Activated CD4-positive, alpha-beta memory T cell treated with anti-CD3 and anti-CD28 coated beads for 36 hours (primary cell): ENCODE measurements at places on chromosomes 12 and 14.

DNA sequence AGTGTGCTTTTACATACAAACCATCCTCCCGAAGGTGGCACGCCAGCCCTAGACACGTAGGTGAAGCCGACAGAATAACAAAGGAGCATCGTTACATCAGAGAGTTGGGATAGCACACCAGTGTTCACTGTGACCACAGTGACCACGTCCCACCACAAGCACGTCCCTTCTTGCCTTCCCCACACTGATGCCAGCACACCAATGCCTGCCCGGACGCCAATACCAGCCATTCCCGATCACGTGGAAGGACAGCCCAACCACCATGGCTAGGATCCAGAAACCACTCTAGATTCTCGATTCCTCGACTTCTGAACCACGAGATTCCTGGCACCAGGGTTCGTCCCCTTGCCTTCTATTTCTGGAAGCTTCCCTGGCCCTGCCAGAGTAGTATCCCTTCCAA lies 48.0 kb upstream of the GPR68 start:
- DNase-seq: no peak

DNA sequence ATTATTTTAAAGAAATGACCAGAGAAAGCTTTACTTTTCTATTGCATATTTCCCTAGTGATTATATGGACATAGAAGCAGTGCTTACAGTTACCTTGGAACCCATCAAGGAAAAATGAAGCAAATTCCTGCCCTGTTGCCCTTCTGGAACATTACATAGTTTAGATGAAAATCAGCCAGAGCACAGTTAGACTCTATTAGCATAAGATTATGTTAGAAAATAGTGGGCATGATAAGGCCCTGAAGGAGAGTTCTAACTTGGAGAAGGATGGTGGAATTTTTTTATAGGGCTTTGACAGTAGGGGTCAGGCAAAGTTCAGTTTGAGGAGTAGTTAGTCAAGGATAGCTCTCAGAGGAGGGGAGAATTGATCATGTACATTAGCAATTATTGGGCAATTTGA lies 74.3 kb downstream of the FUT8 start:
- no peak for DNase-seq

DNA sequence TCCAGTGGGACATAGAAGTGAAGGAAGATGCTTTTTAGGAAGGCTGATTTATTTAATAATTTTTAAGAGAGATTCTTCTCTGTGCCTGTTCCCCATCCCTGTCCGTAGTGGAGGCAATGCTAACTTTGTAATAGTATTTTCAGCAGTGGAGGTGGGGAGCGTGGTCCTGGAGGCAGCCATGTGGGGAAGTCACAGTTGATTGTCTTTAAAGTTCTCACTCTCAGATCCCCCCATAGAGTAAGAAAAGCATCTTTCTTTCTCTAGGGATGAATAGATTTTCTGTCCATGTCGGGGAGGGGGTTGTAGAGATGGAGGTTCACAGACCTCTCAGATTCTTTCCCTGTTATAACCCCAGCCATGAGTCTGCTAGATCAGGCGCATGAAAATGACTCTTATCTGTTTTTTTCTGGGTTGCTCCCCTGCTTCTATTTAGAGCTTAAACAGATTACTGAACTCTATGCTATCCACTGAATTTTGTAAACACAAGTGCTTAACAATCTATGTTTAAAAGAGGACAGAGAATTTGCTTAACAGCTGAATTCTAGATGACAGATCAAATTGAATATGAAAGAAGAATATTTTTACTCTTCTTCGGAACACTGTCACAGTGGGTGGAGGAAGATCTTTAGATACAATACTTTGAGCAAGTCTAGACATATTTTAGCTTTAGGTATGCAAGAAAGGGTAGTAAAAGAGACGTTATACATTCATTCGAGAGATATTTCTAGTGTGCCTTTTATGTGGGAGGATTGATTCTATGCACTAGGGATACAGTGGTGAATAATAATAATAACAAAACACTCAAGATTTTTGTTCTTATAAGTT lies 25.3 kb downstream of the TMEM117 start:
- DNase-seq: no peak

- DNase-seq: no peak
Measured at GRCh38 chr12:124790650-124791400, 72.8 kb downstream of the SCARB1 start.

DNA sequence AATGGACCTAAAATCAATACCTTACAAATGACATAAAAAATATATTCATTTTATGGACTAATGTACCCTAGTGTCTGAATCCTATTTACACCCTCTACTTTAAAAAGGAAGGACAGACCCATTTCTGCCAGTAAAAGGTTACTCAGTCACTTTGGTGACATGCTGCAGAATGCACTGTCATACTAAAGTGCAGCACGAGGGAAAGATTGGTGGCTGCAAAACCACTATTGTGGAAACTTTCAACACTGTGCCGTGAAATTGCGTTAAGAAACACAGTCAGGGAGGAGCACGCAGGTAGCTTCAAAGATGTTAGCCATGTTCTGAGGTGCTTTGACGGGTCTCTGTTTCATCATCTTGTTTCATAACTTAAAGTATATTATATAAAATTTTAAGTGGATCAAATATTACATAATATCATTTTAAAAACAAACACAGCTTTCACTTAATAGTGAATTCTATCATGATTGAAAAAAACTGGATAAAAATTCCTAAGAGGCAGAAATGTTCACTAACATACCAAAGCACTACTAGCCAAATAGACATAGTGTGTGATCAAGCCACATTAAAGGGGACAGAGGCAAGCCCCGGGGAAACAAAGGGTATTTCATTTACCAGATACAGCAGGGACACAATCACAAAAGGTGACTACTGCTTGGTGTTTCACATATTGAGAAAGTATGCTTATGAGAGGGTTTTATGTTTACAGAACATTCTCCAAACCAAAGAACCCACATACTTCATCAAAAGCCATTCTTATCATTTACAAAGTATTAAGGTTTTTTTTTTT lies 330.8 kb upstream of the SOX5 start:
- no peak for DNase-seq

GRCh38 chr14:39113685-39114072 lies 444 bp upstream of the GEMIN2 start:
- DNase-seq: no peak
